Pulmonary artery endothelial cell (primary cell): ENCODE measurements at places on chromosomes 11 and 22.

DNA sequence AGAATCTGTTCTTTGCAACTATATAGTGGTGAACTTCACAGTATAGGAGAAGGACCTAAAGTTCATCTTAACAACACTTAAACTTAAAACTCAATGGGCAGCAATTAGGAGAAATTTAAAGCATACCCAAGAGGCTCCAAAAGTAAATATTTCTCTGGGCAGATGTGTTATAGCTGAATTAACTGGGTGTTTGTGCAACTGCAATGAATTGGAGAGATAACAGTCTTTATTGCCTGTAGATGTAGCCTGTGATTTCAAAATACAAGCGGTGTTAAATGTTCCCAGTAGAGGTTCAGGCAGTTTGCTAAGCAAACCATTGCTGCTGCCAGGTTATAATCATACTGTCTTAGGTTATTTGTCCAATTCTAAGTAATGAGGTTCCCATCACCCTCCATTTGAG lies 294.1 kb upstream of the MTNR1B start:
- DNase-seq: no peak

- DNase-seq: no peak
Measured at GRCh38 chr22:37410174-37411055, 16.9 kb downstream of the ELFN2 start.

DNA sequence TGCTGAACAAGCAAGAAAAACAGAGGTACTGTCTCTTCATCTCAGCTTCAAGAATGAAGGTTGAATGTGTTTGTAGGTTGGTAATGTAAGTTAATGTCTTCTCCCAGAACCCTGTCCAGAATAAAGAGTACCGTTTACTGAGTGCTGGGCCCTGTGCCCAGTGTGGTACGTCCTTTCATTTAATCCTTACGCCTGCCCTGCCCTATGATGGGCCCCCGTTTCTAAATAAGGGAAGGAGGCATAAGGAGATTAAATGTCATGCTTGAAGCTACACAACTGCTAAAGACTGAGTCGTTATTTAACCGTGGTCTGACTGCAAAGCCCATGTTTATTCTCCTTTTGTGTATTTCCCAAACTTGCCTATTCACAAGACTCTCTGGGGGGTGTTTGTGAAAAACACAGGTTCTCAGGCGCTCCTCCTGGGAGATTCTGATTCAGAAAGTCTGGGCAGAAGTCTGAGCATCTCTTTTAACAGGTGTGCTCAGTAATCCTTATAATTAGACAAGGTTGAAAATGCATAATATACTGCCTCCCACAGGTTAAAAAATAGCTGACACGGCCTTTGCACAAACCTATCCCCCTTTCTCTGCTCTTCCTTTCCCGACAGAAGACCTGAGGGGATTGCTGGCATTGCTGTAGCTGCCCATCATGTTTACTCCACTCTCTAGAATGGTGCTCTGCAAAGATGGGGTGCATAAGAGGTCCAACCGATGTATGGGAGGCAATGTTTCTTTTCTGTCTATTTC lies 56.3 kb upstream of the ZBTB44 start:
- DNase-seq: no peak

- DNase-seq: peak; percentile 41
Measured at GRCh38 chr11:28701760-28702449, 593.7 kb downstream of the METTL15 start.

DNA sequence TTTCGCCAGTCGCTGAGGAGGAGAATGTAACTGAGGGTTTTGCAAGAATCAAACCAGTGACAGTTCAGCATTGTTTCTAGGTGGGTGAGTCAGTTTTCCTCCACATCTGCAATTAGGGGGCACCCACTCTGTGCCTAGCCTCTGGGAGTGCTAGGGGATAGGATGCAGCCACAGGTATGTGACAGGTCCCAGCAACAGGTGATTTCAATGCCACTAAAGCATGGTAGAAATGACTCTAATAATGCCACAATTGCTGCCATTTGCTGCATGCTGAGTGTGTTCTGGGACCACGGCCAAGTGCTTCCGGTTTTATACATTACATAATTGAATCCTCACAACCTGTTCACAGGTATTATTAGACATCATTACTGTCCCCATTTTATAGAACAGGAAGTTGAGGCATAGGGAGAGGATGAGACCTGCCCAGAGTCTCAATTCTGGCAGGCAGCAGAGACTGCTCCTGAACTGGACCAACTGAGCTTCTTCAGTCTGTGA lies 556 bp downstream of the CRYBB2 start:
- DNase-seq: no peak

- no peak for DNase-seq
Measured at GRCh38 chr22:49094151-49094550, 733.5 kb downstream of the BRD1 start.
